Spinal cord (tissue), 10 donors: ENCODE measurements at places on chromosomes 16 and 17.

DNA sequence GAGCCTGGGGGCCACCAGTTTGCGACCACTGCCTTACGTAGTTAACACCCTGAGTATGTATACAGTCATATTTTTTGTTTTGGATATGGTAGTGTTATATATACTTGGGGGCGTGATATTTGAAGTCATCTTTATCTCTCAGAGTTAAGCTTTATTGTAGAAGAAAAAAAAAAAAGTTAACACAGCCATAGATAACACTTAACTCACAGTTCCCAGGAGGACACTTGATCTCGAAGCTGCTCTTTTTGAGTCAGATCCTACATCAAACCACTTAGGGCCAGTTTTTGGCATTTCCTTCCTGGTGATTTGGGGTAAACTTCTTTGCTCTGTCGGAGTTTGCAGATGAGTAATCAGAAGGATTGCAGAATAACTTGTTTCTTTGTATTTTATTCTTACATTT, 5.8 kb downstream of the ITPRIPL2 start:
- no peak for DNase-seq

- no peak for DNase-seq
Observed at GRCh38 chr16:58195771-58196170, 2.1 kb downstream of the CSNK2A2 start.

DNA sequence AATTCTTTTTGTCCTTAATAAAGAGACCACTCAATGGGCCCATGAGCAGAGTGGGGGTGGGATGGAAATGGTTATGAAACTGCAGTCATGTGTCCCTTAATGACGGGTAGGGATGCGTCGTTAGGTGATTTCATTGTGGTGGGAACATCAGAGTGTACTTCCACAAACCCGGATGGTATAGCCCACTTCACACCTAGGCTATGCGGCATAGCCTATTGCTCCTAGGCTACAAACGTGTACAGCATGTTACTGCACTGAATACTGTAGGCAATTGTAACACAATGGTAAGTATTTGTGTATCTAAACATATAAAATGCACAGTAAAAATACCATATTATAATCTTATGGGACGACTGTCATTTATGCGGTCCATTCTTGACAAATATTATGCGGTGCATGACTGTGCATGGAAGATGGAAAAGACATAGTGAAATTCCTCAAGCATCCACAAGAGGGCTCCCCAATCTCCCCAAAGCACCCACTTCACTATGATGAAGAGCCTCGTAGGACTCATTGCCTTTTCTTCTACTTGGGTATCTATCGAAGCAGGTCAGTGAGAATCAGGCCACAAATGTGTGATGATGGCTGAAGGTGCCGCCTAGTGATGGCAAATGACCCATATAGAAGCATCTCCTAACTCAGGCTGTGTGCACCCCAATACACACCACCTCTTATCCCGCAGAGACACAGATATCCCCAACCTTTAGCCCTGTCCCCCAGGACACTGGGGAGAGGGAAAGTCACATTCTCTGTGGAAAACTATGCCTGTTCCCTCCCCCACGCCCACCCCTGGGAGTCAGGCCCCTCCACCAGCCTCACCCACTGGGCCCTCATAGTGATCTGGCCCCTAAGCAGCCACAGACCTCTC, 43.5 kb downstream of the TBX21 start:
- peak; percentile 22 for DNase-seq

DNA sequence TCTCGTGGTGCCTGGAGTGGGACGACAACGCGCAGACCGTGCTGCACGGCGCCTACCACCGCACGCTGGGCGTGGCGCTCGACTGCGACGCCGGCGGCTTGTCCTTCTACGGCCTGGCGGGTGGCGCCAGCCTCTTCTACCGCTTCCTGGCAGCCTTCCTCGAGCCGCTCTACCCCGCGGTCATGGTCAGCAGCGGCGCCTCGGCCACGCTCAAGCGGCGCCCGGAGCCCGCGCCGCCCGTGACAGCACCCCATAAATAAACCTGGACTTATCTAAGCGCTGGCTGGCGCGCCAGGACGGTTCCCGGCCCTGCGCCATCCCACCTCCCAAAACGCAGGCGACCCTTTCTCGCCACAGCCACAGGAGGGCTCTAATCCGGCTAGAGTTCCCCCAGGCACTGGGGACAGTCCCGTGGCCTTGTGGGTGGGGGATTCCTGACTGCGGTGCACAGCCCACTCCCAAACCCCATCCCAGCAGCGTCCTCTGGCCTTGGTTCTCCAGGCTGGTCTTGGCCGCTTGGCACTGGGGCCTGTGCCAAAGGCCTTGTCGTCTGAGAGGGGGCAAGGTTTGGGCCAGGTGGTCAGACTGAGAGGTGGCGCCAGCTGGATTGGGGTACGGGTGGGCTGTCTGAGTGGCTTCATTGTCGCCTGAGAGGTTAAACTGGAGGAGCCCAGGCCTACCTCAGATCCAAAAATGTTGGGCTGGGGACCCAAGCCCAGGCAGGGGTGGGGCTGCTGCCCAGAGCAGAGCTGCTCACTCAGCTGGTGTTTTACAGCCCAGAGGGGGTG, 10.1 kb upstream of the SLC16A5 start:
- no peak for DNase-seq

GRCh38 chr16:4401094-4401501, 15.3 kb downstream of the CORO7 start:
- DNase-seq = no peak

DNA sequence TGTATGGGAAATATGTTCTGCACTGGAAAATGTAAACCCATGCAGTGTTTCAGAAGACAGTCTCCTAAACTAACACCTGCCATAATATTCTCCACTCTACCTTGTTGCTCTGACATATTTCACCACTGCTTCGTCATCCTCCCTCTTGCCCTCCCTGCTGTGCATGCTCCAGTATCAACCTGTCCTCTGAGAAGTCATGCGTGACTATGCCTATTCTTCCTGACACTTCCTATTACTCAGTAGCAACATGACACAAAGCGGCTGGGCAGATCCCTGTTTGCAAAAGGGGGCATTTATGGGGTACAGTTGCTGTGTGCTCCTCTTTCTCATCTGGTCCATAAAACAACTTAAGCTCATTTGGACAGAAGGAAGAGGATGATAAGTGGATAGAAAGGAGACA, 805.6 kb upstream of the EEF2KMT start:
- peak; percentile 42 for DNase-seq

DNA sequence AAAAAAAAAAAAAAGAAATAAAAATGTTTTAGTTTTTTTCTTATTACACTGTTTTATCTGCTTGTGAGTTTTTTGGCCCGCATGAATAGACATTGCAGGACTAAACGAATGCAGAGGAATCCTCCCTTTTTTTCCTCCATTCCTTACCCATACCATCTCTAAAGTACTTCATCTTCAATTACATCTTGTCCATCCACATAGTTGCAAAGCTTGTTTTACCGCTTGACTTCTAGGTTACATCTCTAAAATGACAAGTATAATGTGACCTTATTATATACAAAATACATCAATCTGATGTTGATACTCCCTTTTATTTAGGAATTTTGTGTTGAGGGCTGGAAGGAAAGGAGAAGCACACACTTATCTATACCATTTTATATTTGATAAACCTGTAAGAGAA, 12.8 kb downstream of the RETREG3 start:
- DNase-seq = no peak

DNA sequence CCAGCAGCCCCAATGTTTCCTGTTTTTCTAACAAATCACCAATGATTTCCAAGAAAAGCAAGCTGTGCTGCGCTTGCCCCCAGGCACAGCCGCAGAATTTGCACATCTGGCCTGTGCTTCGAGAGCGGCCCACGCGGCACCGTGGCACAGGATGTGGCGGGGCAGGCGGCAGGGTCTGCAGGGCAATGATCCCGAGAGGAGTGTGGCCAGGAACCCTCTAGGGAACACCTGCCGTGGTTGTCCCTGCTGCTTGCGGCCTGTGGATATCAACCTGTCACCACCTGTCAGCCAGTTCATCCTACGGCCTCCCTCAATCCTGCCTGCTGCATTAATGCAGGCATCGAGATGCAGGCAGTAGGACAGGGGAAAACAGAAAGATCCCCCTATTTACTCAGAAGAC, 24.0 kb downstream of the PIK3R5 start:
- no peak for DNase-seq

DNA sequence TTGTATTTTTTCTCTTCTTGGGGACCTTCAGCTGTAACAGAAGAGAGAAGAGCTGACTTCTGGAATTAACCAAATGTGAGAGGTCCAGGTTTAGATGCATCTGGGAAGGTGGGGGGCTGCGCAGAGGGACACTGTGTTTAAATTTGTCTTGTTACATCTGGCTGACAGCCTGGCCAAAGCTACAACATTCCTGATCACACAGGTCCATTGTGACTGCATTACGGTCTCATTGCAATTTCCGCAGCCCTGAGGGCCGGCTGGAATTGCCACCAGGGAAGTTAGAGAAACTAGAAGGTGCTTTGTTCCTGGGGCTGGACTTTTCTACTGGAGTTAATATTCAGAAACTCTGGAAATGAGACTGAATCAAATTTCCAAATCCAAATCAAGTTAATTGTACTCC, 37.9 kb upstream of the LRRC75A start:
- DNase-seq = no peak

DNA sequence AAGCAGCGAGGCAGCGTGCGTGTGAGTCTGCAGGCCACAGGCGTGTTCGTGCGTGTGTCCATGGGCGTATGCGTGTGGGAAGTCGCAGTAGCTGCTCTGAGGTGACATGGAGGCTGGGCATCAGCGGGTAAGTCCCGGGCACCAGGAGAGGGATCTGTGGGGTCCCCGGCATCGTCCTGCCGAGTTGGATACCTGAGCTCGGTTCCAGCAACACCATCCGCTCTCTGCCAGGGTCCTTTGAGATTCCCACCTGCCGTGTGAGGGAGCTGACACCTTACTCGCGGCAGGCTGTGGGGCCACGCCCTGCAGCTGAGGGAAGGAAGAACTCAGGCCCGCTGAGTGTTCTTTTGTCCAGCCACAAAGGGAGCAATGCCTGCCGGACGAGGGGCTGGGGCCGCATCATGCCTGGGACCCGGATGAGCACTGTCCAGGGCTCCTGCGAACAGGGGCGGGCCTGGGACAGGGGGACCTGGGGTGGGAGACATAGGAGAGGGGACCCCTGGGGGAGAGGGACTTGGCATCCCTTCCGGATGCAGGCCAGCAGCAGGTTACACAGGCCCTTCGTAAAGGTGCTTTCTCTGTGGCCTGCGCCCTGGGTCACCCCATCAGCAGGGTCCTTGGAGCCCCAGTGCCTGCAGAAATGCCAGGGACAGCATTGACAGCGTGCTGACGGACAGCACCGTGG, 5.0 kb upstream of the SNAI3 start:
- no peak for DNase-seq

GRCh38 chr17:44314031-44314430, 5.6 kb downstream of the RUNDC3A start:
- DNase-seq = no peak

GRCh38 chr17:50899005-50899460, 32.9 kb upstream of the TOB1 start:
- no peak for DNase-seq

DNA sequence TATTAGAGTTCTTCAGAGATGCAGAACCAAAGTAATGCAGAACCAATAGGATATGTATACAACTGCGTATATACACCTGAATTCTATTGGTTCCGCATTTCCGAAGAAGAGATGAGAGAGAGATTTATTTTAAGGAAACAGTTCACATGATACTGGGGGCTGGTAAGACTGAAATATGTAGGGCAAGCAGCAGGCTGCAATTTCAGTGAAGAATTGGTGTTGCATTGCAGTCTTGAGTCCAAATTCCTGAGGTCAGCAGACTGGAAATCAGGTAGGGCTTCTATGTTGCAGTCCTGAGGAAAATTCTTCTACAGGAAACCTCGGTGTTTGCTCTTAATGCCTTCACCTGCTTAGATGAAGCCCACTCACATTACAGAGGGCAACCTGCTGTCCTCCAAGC, 128.2 kb upstream of the MED13 start:
- no peak for DNase-seq

DNA sequence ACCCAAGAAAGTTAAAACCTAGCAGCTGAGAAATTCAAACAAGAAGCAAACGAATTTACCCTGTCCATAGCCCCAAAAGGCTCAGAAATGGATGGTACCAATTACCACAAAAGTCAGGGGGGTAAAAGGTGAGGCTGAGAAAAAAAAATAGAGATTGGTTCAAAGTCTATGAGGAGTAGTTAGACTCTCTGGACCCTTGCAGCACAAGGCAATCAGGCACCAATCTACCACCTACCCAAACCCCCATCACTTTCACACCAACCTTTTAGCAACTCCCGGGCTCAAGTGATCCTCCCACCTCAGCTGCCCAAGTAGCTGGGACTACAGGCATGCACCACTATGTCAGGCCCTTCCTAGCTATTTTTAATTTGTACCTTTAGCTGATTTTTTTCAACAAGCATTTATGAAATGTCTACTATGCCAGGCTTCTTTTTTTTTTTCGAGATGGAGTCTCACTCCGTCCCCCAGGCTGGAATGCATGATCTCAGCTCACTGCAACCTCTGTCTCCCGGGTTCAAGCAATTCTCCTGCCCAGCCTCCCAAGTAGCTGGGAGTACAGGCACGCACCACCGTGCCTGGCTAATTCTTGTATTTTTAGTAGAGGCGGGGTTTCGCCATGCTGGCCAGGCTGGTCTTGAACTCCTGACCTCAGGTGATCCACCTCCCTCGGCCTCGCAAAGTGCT, 40.8 kb downstream of the USP32 start:
- no peak for DNase-seq

DNA sequence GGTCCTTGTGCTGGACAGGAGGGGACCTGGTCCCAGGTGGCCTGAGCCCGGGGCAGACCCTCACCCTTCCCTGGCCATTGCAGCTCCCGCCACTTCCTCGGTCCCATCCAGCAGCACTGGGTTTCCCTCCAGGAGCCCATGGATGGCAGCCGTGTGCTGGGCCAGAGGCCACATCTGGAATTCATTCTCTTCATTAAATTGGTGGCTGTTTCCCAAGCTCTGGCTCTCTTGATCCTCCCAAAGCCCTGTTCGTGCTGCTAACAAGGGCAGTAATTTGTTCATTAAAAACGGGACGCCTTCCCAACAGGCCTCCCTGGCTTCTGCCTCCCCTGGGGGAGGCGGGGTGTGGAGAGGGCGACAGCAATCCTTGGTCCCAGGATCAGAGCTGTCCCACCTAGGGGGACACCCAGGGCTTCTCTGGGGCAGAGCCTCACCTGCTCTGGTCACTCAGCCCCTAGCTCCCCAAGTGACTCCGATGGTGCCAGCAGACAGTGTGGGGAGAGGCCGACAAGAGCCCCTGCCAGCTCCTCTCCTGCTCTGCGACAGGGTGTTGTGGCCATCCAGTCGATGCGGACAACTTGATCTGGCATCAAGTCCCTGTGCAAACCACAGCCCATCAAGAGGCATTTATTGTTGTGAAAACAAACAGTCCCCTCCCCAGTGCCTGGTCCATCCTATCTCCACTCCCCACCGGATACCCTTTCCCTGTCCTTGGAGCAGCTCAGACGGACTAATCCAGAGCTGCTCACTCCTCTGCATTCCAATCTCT, 44.0 kb downstream of the SDK2 start:
- no peak for DNase-seq

- no peak for DNase-seq
Observed at GRCh38 chr17:58311429-58311894, 17.1 kb downstream of the TSPOAP1 start.
